Posterior cingulate gyrus (tissue), 11 donors: ENCODE measurements at places on chromosomes 7 and 10.

- no peak for DNase-seq
These were observed 1022.2 kb upstream of the LRRTM3 start for GRCh38 chr10:65903620-65904019.

DNA sequence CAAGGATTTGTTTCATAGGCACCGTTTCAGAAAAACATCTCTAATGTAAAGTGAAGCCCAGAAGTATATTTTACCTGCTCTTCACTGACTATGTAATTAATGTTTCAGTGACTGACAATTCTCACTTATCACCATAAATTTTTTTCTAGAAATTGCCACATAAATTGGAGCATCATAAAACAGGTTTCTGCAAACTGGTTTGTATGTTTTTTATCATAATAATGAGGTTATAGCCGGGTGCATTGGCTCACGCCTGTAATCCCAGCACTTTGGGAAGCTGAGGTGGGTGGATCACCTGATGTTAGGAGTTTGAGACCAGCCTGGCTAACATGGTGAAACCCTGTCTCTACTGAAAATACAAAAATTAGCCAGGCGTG is 39.4 kb downstream of the SYPL1 start:
- DNase-seq, result no peak

GRCh38 chr10:124627866-124628675 is 116.1 kb downstream of the FAM53B start:
- DNase-seq, result no peak

DNA sequence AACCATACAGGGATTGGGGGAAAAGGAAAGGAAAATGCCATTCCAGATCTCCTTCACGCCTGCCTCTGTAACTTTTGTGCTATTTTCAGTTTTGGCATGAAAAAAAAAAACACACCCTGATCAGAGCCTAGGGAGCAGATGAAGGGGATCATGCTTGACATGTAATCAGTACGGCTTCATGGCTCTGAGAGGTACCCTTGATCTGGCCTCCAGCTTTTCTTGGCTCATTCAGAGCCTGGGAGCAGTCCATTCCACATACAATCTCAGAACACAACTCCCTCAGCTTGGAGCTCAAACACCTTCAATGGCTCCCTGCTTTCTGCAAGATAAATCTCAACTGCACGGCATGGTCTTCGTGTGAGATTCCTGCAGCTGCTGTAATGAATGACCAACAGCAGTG is 422.8 kb upstream of the ZMIZ1 start:
- no peak for DNase-seq

- DNase-seq, result no peak
These were observed 3.8 kb downstream of the CCM2 start for GRCh38 chr7:45003789-45004188.

- DNase-seq, result peak; percentile 91
These were observed at the start of gene KCNIP2 for GRCh38 chr10:101843032-101844021. KCNIP2 (minus strand) TSS chr10:101843800; CDS start chr10:101843568, 232 bp downstream.

DNA sequence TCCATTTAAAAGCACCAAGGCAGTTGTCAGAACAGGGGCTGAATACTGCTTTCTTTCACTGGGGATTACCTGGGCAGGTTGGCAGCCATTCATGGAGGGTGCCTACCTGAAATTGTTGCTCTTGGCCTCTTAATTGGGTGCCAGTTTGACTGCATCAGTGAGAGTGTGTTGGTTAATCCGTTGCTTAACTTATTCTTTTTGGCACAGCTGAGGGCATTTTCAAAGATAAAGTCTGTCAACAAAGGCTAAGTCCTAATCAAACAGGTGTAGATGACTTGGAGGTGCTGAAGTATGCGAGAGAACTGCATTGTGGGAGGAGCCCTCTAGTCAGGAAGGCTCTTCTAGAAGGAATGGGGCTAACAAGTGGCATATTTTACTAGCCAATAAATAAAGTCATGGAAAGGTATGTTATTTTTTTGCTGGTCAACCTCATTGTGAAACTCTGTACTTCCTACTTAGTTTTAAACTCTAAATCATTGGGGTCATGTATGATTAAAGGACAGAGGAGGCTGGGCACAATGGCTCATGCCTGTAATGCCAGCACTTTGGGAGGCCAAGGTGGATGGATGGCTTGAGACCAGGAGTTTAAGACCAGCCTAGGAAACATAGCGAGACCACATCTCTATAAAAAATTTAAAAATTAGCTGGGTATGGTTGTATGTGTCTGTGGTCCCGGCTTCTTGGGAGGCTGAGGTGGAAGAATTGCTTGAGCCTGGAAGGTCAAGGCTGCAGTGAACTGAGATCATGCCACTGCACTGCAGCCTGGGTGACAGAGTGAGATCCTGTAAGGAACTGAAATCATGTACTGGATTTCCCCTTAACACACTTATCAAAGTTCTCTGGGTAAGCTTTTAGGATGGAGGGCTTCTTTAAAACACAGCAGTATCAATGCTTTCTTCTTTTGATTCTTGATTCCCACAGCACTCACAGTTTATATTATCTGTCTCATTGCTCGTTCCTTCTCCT is 134.1 kb downstream of the LRMDA start:
- no peak for DNase-seq

- no peak for DNase-seq
These were observed 62.9 kb upstream of the MKRN1 start for GRCh38 chr7:140542228-140542603.

- peak; percentile 62 for DNase-seq
These were observed 147.1 kb downstream of the RNF216 start for GRCh38 chr7:5634107-5634950.

- DNase-seq, result no peak
These were observed 147.8 kb downstream of the ARHGAP22 start for GRCh38 chr10:48456808-48457761.

DNA sequence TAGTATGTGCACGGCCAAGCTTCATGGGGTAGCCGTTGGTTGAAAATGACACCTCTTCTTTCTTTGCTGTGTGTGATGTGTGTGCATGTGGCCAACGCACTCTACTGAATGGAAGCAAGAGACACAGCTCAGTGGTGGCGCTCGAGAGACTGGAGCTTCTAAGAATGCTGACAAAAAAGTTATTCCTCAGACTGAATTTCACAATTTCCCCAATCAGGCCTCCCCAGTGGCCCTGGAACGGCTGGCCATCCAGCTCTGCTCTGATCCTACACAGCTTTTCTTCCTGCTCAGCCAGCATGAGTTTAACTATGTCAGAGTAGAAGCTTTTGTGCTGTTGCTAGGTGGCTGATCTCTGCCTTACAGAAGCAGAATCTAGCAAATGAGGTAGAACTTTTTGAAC is 186.7 kb upstream of the PLXDC2 start:
- DNase-seq, result peak; percentile 39
